ENCODE measurements at places on chromosomes 3 and 15.

DNA sequence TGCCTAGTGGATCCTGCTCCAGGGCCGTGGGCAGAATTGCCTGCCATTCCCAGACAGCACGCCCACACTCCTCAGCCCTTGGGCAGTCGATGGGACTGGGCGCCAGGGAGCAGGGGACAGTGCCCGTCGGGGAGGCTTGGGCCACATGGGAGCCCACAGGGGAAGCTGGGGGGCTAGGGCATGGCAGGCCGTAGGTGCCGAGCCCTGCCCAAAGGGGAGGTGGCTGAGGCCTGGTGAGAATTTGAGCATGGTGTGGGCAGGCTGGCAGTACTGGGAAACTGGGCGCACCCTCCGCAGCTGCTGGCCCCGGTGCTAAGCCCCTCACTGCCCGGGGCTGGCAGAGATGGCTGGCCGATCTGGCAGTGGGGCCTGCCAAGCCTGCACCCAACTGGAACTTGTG lies 1225.9 kb upstream of the EPHA6 start:
- no peak for DNase-seq

GRCh38 chr15:95132774-95133173 lies 901.4 kb downstream of the MCTP2 start:
- DNase-seq, result no peak

DNA sequence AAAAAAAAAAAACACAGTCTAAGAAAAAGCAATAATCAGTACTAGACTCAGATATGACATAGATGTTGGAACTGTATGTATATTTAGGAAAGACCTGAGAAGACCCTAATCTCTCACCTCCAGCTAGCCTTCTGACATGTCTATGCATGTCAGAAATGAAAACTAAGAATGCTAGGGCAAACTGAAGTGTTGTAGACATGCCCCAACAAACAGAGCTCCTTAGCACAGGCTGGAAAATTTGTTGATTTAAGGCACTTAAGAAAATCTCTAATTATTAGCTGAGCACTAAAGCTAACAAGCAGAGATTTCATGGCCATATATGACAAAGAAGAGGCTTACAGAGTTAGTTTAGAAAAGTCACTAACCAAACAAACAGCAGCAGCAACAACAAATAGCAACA lies 45.5 kb upstream of the PRSS50 start:
- DNase-seq, result no peak

- DNase-seq, result no peak
These were observed 22.5 kb downstream of the ALS2CL start for GRCh38 chr3:46670891-46671427.

GRCh38 chr3:98977520-98977919 lies 76.0 kb upstream of the DCBLD2 start:
- DNase-seq, result no peak

DNA sequence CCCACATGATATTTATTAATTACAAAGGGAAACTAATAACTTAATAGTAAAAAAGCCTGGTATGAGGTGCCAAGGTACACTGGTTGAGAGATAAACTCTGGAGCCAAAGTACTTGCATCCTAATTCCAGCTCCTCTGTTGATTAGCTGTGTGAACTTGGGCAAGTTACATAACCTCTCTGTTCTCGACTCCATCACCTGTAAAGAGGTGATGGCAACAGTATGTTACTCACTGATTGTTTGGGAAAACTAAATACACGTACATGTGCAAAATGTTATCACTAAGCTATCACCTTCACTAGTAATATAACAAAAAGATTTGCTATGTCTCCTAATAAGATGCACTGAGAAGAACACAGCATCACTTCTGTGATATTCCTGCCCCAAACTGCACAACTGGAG lies 206.4 kb downstream of the MEX3B start:
- DNase-seq, result no peak

- no peak for DNase-seq
These were observed 1017.2 kb downstream of the TUSC7 start for GRCh38 chr3:117726776-117727175.

- DNase-seq, result no peak
These were observed 497.9 kb upstream of the SGO1 start for GRCh38 chr3:20683910-20684309.

DNA sequence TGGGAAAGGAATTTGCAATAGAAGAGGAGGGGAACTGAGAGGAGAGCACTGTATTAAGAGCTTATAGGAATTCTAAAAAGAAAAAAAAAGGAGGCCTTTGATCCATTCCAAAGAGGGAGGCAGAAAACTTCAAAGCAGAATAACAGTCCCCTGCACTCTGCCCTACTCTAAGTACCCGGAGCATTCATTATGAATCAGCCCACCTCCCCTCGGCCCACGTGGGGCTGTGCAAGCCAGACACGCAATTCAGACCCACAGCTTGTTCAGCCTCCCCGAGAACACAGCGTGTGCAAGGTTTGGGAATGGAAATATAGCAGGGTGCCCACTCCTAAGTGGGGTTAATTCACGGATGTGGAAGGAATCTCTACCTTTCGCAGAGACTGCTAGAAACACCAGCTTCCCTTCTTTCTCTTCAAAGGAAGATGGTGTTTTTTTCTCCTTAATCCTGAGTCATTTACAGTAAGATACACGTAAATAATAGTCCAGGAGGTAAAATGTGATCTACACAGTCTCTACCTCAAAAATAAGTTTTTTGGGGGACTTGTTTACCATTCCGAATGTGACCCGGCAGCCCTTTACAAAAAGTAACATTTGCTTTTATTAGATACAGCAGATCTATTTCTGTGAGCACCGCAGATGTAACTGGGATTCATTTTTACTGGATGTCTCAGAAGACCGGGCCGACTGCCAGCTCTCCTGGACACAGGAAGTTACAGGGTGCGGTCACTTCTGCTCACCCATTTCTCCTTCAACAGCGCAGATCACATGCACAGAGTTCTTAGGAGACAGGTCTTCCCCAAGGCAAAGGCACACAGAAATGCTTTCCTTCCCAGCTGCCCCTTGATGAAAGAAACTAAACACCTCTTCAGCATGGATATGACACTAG lies 768.5 kb upstream of the CFAP20DC start:
- no peak for DNase-seq

- no peak for DNase-seq
These were observed 191.1 kb downstream of the TBC1D5 start for GRCh38 chr3:17551333-17551732.

GRCh38 chr3:42868841-42869240 lies 6.8 kb downstream of the CYP8B1 start:
- no peak for DNase-seq

- peak; percentile 50 for DNase-seq
These were observed 1.1 kb downstream of the PIAS1 start for GRCh38 chr15:68055224-68055705.

DNA sequence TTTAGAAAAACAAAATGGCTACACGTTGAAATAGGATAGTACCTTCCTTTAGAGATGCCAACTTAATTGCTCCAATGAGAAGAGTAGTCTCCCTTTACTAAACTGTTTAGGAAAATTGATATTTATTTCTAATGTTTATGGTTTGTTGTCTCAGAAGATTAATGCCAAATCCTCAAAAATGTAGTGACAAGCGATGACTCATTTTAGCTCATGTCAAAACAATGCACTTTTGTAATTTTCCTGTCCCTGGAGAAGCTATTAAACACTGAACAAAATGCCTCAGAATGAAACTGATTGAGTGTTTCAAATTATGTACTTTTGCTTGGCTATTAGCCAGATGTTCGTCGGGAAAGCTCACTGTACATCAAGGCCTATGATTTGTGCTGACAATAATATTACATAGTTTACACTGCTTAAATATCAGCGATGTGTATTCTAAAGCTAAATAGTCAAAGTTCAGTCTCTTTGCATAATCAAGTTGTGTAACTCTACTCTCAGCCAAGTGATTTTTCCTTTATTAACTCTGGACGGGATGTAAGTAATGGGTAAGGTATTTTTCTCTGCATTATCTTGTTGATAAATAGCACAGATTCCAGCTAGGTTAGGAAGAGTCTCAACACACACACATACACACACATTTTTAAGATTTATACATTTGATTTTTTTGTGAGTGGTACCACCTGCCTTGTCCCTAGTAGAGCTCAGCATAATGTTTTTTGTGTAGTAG lies 83.7 kb downstream of the CMSS1 start:
- DNase-seq, result no peak

- no peak for DNase-seq
These were observed 5.2 kb downstream of the APOD start for GRCh38 chr3:195578565-195578964.

DNA sequence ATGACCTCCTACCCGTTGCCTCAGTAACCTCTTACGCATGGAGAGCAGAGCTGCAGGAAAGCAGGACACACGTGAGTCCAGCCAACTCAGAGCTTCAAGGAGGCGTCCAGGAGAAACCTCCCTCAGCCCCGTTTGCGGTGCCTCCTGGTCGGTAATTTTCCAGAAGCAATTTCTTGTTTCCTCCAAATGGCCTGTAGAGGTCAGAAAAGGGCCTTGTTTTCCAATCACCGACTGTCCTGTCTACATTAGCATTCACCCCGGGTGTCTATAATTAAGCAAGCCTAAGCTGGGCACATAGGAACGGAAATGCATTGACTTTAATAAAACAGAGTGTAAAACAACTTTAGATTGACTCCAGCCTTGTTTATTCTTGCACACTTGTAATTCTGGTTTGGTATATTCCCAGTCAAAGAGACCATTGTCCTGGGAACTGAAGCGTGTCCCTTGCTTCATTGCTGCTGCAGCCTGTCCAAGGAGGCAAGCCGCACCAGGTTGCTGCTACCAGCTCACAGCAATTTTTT lies 836.2 kb downstream of the AGBL1 start:
- DNase-seq, result no peak

- DNase-seq, result no peak
These were observed 89.9 kb upstream of the EPHA3 start for GRCh38 chr3:89017531-89017930.

DNA sequence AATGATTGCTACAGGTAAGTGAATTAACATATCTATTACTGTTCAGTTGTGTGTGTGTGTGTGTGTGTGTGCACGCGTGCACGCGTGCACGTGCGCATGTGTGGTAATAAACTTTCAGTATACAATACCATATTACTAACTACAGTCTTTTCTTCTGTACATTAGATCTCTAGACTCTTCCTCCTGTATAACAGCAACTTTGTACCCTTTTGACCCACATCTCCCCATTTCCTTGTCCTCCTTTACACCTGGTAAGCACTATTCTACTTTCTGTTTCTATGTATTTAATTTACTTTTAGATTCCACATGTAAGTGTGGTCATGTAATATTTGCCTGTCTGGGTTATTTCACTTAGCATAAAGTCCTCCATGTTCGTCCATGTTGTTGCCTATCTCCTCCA lies 29.1 kb upstream of the GOLIM4 start:
- no peak for DNase-seq

- DNase-seq, result no peak
These were observed 31.8 kb downstream of the IQGAP1 start for GRCh38 chr15:90419738-90420406.

- DNase-seq, result peak; percentile 56
These were observed 56.6 kb upstream of the POMGNT2 start for GRCh38 chr3:43162230-43163084.

GRCh38 chr15:98391568-98391967 lies 256.8 kb upstream of the IGF1R start:
- DNase-seq, result no peak

DNA sequence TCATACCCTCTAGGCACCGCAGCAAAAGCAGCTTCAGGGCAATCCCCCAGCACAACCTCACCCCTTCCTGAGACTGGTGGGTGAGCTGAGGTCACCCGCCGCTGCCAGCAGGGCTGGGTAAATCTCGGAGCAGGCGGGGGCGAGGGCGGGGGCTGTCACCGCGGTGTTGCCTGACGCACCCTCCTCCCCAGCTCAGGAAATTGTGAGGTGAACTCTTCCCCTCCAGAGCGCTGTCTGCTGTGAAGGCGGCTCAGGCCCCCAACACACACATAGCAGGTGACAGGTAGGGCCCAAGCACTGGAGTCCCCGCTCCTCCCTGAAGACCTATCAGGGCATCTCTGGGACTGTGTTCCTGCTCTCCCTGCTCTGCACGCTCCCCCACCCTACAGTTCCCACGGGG lies 30.2 kb upstream of the FURIN start:
- peak; percentile 96 for DNase-seq

DNA sequence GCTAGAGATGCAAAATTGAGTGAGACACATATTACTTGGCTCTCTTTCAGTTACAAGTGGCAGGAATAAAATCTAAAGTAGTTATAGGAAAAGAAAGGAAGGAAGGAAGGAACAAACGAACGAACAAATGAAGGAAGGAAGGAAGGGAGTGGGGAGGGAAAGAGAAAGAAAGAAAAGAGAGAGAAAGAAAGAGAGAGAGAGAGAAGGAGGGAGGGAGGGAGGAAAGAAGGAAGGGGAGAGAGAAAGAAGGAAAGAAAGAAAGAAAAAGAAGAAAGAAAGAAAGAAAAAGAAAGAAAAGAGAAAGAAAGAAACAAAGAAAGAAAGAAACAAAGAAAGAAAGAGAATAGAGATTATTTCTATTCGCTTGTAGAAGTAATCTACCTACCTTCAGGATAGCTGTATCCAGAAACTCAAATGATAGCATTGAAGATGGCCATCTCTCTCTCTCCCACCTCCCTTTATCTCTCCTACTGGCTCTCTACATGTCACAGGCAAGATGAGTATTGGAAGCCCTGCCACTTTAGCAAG lies 229.7 kb upstream of the TLE3 start:
- DNase-seq, result no peak

DNA sequence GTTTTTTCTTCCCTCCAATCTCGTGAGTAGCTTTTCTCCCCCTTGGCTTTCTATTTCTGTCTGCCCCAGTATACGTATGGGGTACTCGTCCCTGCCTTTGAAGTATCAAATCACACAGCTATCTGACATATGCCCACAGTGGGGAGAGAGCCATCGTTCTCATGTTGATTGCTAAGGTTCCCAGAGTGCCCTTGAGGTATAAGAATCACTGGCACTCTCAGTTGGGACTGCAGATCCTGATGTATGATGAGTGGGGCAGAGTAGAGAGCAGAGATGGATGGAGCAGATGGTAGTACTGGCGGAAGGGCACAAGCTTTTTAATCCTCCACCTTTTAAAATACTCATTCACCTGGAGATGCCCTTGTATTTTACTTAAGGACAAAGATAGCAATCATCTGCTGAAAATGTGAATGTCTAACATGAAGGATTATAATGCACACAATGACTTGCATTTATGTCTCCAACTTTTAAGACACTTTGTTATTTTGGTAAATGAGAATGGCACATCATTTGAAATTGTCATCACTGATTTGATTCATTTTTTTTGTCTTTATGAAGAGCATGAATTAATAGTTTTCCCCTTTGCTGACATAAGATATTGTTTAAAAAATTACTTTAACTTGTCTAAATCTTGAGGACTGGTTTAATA lies 239.6 kb downstream of the NR1D2 start:
- DNase-seq, result no peak

GRCh38 chr3:114711321-114711886 lies 417.6 kb downstream of the TIGIT start:
- DNase-seq, result no peak

GRCh38 chr15:65998486-65998885 lies 129.2 kb downstream of the RAB11A start:
- no peak for DNase-seq

GRCh38 chr3:14514323-14514720 lies 25.8 kb downstream of the GRIP2 start:
- DNase-seq, result no peak

- no peak for DNase-seq
These were observed 9.4 kb downstream of the APBA2 start for GRCh38 chr15:28895146-28895545.
